ENCODE measurements at places on chromosomes 7 and 10.

DNA sequence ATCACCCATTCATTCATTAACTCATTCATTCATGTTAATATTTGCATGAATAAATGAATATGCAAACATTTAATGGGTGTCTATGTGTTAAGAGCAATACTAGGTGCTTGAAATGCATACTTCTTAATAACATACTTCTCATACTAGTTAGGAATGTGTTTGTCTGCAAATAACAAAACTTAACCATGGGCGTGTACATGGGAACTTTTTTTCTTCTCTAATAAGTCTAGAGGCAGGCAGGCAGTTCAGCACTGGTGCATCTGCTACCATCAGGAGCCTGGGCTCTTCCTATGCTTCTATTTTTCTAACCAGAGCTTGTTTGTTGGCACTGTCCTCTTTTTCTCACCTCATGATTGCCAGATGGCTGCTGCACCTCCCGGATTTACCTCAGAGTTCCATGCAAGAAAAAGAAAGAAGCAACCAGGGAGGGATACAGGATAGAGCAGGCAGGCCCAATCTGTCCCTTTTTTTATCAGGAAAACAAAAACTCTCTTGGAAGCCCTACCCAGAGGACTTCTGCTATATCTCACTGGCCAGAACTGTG, 22.7 kb downstream of the CDHR3 start:
- no peak for DNase-seq

- DNase-seq = no peak
Measured at GRCh38 chr7:26397332-26397731, 105.7 kb downstream of the SNX10 start.

- DNase-seq = no peak
Measured at GRCh38 chr10:130338636-130339024, 202.4 kb downstream of the GLRX3 start.

DNA sequence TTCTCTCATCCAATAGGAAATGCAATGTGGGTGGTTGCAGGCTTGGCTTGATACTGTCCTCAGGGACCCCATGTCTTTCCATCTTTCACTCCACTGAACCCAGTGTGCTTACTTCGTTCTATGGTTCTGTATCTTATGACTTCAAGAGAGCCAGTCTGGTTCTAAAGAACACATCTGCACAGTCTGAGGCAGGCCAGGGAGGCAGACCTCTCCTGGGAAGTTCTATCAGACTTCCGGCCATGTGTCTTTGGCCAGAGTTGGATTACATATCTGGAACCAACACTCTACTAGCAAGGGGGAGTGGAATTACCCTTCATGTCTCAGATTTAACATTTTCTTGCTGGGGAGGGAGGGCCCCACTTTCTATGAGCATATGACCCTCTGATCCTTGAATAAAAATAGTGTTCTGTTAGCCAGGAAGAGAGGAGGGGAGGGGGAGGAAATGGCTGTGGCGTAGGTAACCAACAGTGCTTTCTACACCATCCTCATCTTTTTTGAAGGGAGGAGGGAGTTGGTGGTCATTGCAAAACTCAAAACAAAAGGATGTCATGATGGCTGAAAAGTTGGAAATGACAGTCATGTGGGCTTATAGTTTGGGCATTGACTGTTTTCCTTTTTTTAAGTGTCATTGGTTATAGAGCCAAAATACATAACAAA, 370.2 kb downstream of the GATA3 start:
- DNase-seq = no peak
